A549 treated with dexamethasone at 1 μM for 4 hours (cell line): ENCODE measurements at places on chromosomes 11 and 22. TPM values are rescaled to one million over a fixed set of nuclear protein-coding genes. Genes with fewer than 3 reads are reported as not detected.

The PDGFB gene
- 2.9 to 3.9 TPM (median 3.5 TPM) in 5 replicates for total RNA-seq

The CTSW gene
- total RNA-seq: 0.07 to 0.15 TPM in 2 of 5 replicates, not detected in the others

The RTL10 gene
- 6.2 to 9.7 TPM (median 8.7 TPM) in 5 replicates for total RNA-seq

The SRPRA gene
- total RNA-seq: 57.1 to 60.7 TPM (median 59.4 TPM) in 5 replicates

The UPB1 gene
- 0.02 TPM in 1 of 5 replicates, not detected in the others for total RNA-seq
